Lung (tissue), 17 donors: ENCODE measurements at places on chromosomes 1 and 21.

DNA sequence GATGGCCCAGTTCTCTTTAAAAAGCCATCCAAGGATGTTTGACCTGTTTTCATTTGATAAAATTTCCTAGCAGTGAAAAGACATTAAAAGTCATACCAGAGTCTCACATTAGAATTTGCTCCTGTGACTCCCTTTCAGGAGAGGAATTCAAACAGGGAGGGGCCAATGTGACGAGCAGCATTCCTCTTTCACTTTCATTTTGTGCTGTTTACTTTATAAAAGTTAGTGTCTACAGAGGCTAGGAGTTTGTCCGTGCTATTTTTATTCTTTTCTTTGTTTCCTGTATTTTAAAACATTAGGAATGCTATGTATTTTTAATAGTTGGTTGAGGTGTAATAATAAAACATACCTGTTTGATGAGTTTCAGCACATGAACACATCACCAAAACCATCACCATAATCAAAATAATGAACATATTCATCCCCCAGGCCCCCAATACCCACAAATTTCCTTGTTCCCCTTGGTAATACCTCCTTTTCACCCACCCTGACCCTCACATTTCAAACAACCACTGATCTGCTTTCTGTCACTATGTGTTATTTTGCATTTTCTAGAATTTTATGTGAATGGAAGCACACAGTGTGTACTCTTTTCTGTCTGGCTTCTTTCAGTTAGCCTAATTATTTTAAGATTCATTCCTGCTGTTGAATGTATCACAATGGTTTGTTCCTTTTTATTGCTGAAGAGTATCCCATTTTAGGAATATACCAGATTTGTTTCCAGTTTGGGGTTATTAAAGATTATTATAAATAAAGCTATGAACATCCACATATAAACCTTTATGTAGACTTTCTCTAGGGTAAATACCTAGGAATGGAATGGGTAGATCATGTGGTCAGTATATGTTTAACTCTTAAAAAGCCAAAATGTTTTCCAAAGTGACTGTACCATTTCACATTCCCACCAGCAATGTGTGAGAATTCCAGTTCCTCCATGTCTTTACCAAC lies 129.5 kb downstream of the TENT5C start:
- peak; percentile 21 for DNase-seq

DNA sequence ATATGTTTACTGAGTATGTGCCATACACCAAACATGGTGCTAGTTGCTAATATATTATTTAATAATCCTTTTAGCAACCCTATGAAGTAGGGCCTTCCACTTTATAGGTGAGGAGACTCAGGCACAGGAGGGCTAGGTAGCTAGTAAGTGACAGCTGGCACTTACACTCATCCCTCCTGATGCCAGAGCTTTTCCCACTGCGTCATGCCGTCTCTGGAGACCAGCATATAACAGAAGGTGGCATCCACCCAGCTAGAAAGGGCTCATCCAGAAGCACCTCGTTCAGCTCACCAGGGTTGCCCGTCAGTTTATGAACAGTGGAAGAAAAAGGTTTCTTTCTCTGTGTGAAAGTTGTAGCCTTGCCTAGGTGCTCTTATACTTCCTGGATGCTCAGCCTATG lies 108.9 kb downstream of the NOS1AP start:
- DNase-seq: no peak

DNA sequence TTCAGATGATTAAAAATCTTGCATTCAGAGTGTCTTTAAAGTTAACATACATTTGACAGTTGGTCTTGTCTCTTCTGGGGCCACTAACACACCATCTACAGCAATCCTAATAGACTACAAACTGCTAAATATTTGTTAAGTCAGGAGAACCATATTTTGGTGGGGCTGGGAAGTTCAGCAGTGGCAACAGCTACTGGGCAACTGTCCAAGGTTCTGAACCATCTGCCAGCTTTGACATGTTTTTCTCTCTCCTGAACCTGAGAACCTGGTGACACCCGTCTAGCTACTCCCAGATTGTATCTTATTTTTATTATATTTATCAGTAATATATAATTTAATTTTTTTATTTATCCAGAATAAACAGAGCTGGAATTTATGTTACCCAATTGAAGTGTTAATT lies 199.0 kb upstream of the DPYD start:
- DNase-seq: peak; percentile 22

DNA sequence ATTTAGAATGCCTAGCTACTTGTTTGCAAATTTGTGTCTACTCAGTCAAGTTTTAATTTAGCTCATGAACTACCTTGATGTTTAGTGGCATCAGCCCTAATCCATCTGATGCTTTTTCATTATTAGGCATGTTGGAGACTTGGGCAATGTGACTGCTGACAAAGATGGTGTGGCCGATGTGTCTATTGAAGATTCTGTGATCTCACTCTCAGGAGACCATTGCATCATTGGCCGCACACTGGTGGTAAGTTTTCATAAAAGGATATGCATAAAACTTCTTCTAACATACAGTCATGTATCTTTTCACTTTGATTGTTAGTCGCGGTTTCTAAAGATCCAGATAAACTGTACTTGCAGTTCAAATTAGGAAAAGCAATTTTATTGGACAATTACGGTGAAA lies 7.6 kb downstream of the SOD1 start:
- DNase-seq: no peak

GRCh38 chr1:219220945-219221344 lies 47.3 kb downstream of the LYPLAL1 start:
- DNase-seq: no peak
